ENCODE measurements at places on chromosomes 6 and 20.

DNA sequence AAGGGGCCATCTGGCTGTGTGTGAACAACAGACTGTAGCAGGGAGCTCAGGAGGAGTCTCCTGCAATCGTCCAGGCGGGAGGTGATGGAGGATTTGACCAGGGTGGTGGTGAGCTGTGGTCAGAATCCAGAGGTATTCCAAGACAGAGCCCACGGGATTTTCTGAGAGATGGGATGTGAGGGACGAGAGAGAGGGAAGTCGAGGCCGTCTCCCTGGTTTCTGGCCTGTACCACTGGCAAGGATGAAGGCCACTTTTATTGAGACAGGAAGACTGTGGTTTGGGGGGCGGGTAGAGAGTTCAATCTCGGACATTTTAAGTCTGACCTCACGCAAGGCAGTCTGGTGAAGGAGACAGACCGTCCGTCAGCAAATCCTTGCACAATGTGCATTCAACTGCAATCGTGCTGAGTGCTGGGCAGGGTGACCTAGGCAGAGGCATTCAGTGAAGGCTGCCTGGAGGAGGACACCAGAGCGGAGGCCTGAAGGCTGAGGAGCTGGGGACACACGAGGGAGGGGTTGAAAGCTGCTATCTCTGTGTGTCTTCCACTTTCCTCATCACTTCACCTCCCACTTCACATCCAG is 53.9 kb downstream of the PREX1 start:
- DNase-seq: no peak

DNA sequence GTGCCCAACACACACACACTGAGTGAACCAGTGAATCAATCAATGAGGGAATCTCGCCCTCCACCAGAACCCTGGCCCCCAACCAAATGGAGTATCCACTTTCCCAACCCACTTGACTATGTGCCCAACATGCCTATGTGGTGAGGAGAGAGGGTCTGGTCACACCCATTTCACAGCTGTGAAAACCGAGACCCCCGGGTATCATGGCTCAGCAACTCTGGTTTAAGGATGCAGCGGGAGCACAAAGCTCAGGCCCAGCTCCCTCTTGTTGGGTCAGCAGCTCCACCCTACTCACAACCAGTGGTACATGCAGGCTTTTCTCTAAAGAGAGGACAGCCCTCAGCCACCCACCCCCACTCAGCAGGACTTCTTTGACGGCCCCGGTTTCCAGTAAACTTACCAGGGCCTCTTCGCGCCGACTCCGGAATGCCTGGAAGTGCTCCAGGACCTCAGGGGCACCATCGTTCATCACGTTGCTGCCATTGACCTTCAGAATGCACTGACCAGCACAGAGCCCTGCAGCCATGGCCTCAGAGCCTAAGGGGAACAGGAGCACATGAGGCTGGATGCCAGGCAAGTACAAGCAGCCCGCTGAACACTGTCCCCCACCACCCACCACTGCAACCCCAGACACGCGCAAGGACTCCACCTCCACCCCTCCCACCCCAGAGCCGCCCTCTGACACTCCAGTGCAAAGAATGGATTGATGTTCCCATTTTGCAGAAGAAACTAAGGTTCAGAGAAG is 174.7 kb downstream of the PREX1 start:
- no peak for DNase-seq

- DNase-seq: no peak
These were observed 160.4 kb downstream of the ZFP64 start for GRCh38 chr20:52031206-52031562.

DNA sequence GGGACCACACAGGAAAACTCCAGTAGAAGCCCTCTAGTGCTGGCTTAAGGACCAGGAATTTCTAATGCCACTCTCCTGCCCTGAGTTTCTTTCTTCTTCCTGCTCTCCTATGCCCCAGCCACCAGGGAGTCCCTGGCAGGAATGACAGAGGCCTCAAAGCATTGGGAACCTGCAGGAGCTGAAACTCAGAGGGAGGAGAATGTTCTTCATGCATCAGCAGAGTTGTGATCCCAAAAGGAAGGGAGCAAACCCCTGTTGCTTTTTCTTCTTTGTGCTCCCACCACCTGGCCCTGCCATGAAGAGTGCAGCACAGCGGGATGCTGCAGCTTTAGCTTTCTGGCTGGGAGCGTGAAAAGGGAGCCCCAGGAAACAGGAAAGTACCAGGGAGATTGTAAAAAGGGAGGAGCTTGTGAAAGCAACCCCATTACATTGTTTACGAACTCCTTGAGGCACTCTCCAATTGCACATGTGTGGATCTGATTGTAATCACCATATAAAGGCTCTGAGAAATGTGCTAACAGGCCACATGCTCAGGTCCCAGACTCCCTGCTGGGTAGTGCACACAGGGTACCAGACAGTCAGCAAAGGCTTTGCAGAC is 34.7 kb upstream of the FKBP1A start:
- no peak for DNase-seq

DNA sequence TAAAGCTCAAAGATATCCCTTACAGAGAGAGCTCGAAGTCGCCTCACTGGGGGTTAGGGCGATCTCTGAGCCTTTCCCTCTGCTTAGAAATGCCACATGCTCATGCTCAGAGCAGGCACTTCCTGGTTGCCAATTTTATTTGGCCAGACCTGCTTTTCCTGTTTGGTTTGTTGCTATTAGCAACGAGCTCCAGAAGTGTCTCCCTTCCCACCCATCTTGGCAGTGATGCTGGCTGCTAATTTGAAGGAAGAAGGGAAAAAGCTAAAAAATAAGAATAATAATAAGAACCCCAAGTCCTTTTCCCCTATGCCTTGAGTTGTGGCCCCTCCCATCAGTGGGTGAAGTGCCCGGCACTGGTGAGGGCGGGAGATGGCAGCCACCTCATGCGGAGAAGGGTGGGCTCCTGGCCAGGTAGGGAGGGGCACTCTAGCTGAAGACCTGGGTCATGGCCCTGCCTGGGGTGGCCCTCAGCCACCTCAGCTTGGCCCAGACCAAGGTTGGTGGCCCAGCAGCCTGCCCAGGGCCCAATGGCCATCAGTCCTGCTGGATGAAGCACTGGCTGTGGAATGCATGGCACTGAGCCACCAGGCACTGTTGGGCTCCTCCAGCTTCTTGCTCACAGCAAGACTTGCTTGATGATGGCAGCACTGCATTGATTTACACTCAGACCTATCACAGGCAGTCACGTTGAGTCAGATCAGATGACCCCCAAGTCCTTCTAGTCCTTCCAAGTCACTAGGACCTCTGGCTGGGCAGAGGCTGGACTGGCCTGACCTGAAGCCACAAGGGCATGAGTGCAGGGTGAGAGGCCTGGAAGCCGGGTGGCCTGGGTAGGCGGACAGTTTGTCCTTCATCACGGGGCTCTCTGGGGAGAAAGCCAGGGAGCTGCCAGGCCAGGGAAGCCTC is 79.0 kb downstream of the SYNJ2 start:
- no peak for DNase-seq

DNA sequence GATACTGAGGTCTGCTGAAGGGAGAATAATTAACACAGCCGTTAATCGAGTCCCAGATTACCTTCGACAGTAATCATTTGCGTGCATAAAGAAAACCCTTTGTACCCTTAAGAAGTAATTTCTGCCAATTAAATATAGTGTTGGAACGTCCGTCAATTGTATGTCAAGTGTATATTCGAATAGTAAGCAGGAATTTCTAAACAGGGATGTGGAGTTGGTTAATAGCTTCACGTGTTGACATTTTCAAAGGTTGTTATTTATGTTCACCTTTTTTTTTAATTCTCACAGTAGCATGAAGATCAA is 798 bp upstream of the SNAP91 start:
- DNase-seq: no peak

DNA sequence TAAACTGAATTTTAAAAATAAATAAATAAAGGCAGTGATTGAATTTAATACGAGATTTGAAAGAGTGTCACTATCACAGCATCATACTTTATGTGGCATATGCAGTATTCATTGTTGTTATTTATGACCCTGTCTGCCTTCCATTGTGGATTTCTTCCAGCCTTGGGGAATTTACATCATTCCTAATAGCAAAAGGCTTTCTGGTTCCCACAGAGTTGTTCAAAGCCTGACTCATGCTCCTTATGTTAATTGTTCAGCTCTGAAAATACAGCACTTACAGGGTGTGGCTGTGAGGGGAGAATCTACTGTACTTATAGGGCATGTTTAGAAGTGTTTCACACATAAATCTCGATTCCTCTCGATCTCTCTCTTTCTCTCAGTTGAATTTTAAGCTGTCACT is 54.4 kb downstream of the JAG1 start:
- no peak for DNase-seq

DNA sequence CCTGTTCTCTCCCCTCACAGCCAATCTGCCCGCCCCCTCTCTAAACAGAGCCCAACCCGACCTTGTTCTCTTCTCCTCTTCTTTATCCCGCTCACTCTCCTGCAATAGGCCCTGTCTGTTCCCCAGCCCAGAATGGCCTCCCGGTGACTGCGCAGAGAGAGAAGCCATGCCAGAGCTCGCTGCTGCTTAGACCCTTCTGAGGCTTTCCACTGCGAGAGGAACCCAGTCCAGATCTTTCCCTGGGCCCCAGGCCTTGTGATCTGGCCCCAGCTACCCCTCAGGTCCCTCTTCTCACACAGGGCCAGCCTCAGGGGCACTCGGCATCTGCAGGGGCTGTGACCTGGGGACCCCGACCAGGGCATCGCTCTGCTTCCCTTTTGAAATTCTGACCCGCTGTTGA is 58.1 kb downstream of the TMEM242 start:
- DNase-seq: no peak

DNA sequence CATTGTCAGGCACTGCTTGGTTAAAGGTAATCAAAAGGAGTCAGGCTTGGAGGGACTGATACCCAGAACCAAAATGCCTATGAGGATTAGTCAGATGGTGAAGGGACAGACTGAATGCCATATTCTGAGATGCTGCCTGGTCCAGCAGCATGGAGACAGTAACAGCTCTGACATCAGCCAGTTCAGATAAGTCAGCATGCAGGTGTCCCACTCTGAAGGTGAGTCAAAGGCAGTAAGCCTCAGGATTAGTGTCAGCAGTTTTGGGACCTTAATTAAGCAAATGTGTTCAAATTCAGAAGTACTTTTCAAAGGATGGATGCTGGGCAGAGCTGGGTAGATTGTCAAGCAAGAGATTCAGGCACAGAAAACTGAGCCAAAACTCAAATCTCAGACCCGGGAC is 198.4 kb downstream of the RPS12 start:
- DNase-seq: no peak

GRCh38 chr6:151166180-151166579 is 73.6 kb upstream of the AKAP12 start:
- no peak for DNase-seq

- DNase-seq: no peak
These were observed 4.5 kb downstream of the TREML4 start for GRCh38 chr6:41232667-41233066.

GRCh38 chr6:164889980-164890379 is 419.4 kb downstream of the C6orf118 start:
- DNase-seq: no peak

GRCh38 chr6:168774381-168774780 is 333.4 kb downstream of the SMOC2 start:
- DNase-seq: no peak

All from activated B cell treated with CpG ODN at 0.5 μM for 24 hours (primary cell).